ENCODE measurements at places on chromosomes 6 and 20. TPM values are rescaled to one million over a fixed set of nuclear protein-coding genes. Genes with fewer than 3 reads are reported as not detected.

The KCNK5 gene
- 2.7 TPM for polyA plus RNA-seq

The IL17A gene
- not detected for polyA plus RNA-seq

The C20orf204 gene
- polyA plus RNA-seq: 0.67 TPM

The BACH2 gene
- polyA plus RNA-seq: 0.26 TPM

The FBXO5 gene
- polyA plus RNA-seq: 4.8 TPM

The ZSCAN23 gene
- polyA plus RNA-seq: 0.28 TPM
